ENCODE measurements at places on chromosomes 16 and 17.
A peak's percentile ranks its signal among the peaks of the same experiment; 100 is the strongest.

GRCh38 chr17:53449324-53449723 lies 373.4 kb upstream of the KIF2B start:
- no peak for DNase-seq
- no peaks in the 10 kb centered on the region for H3K27me3 ChIP-seq
- no peaks in the 10 kb centered on the region for H3K36me3 ChIP-seq
- H3K4me3 ChIP-seq: no peak overlapping the region

DNA sequence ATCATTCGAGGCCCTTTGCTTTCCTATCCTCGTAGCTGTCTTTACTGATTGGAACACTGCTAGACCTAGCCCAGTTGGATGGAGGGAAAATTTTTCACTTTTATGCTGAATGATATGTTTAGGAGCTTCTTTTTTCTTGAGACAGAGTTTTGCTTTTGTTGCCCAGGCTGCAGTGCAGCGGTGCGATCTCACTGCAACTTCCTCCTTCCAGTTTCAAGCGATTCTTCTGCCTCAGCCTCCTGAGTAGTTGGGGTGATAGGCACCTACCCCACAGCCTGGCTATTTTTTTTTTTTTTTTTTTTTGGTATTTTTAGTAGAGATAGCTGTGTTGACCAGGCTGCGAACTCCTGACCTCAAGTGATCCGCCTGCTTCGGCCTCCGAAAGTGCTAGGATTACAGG lies 17.3 kb upstream of the PSMC5 start:
- no peaks in the 10 kb centered on the region for H3K27me3 ChIP-seq
- H3K4me1 ChIP-seq: no peaks in the 10 kb centered on the region
- no peak overlapping the region for H3K27ac ChIP-seq

- H3K27ac ChIP-seq: no peak overlapping the region
- H3K36me3 ChIP-seq: peaks cover 53% of the 10 kb centered on the region
- H3K27me3 ChIP-seq: no peaks in the 10 kb centered on the region
- H3K4me1 ChIP-seq: peaks cover 7% of the 10 kb centered on the region
- DNase-seq: no peak
These were observed 113.5 kb upstream of the PLCG2 start for GRCh38 chr16:81665588-81665987.

GRCh38 chr16:88066680-88067529 lies 115.7 kb downstream of the BANP start:
- H3K36me3 ChIP-seq: peaks cover 24% of the 10 kb centered on the region
- peaks cover 22% of the 10 kb centered on the region for H3K4me1 ChIP-seq

DNA sequence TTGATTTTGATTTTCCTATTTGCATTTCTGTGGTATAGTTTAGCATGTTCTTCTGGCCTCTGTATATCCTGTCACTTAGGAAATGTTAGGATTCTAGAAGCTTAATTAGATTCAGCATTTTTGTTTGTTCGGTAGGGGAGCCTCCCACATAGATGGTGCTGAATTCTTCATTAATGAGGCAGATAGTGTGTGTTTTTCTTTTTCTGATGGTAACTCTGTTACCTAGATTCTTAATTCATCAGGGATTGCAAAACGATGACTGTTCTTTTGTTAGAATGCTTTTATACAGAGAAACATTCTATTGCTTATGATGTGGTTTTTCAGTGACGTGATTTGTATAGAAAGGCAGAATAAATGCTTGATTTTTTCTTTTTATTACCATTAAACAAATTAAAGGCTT lies 19.0 kb downstream of the BANP start:
- H3K27ac ChIP-seq: no peak overlapping the region
- no peak overlapping the region for H3K4me3 ChIP-seq
- H3K27me3 ChIP-seq: no peaks in the 10 kb centered on the region
- peaks cover 8% of the 10 kb centered on the region for H3K36me3 ChIP-seq
- peaks cover 11% of the 10 kb centered on the region for H3K4me1 ChIP-seq
- DNase-seq: no peak

DNA sequence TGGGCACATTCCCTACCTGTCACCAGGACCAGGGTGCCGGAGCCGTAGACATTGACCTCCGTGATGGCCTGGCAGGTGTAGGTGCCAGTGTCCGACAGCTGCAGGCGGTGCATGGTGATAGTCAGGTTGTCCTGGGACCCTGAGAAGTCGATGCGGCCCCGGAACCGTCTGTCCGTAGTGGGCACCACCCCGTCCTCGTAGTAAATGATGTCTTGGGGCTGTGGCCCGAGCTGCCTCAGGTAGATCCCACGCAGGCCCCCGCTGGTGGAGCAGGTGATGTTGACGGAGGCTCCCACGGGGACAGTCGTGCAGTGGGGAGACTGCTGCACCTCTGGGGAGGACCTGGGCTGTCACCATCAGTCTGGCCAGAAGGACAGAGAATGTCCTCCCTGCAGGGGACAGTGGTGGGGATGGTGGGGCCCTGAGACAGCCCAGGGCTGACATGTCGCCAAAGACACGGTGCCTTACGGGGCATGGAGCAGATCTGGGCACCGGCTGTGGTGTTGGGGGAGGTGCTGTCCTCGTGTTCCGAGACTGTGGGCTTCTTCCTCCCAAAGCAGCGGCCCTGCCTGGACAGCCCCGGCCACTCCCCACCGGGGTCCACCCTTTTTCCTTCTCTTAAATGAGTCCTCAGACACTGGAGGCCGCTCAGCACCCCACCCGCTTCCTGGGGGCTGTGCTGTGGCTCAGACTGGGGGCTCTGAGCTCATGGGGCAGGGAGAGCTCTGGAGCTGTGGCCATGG lies 586 bp downstream of the CD7 start:
- peak; percentile 59 for DNase-seq
- H3K27ac ChIP-seq: peak overlapping the region; percentile 78
- H3K4me3 ChIP-seq: peak overlapping the region; percentile 77
- peaks cover 17% of the 10 kb centered on the region for H3K36me3 ChIP-seq
- H3K4me1 ChIP-seq: peaks cover 64% of the 10 kb centered on the region

- no peaks in the 10 kb centered on the region for H3K27me3 ChIP-seq
- no peaks in the 10 kb centered on the region for H3K36me3 ChIP-seq
- no peak overlapping the region for H3K4me3 ChIP-seq
- no peak overlapping the region for H3K27ac ChIP-seq
- H3K4me1 ChIP-seq: no peaks in the 10 kb centered on the region
These were observed 344.6 kb downstream of the SOX9 start for GRCh38 chr17:72465191-72466024.

DNA sequence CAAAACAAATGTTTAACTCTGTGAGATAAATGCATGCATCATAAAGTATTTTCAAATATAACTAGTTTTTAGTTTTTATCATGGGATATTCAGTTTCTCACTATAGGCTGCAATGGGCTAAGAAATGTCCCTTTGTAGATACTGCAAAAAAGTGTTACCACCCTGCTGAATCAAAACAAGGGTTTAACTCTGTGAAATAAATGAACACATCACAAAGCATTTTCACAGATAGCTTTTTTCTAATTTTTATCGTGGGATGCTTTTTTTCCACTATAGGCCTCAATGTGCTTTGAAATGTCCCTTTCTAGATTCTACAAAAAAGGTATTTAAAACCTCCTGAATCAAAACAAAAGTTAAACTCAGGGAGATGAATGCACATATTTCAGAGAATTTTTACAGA lies 541.1 kb downstream of the KCNJ18 start:
- no peaks in the 10 kb centered on the region for H3K27me3 ChIP-seq
- H3K4me1 ChIP-seq: no peaks in the 10 kb centered on the region
- H3K4me3 ChIP-seq: no peak overlapping the region
- no peak overlapping the region for H3K27ac ChIP-seq
- no peak for DNase-seq

GRCh38 chr17:47875011-47875985 lies 20.7 kb upstream of the SP2 start:
- H3K36me3 ChIP-seq: no peaks in the 10 kb centered on the region
- DNase-seq: no peak
- no peak overlapping the region for H3K27ac ChIP-seq
- H3K4me3 ChIP-seq: no peak overlapping the region
- peaks cover 9% of the 10 kb centered on the region for H3K27me3 ChIP-seq
- peaks cover 3% of the 10 kb centered on the region for H3K4me1 ChIP-seq

- H3K4me1 ChIP-seq: no peaks in the 10 kb centered on the region
- no peaks in the 10 kb centered on the region for H3K36me3 ChIP-seq
- no peak for DNase-seq
- H3K4me3 ChIP-seq: no peak overlapping the region
These were observed 164.7 kb downstream of the ZNF18 start for GRCh38 chr17:11832401-11833137.

- peaks cover 36% of the 10 kb centered on the region for H3K36me3 ChIP-seq
- no peaks in the 10 kb centered on the region for H3K27me3 ChIP-seq
- H3K4me1 ChIP-seq: no peaks in the 10 kb centered on the region
These were observed 13.4 kb downstream of the EMC8 start for GRCh38 chr16:85785927-85786326.

- no peak overlapping the region for H3K4me3 ChIP-seq
- H3K27me3 ChIP-seq: no peaks in the 10 kb centered on the region
- DNase-seq: no peak
- H3K27ac ChIP-seq: no peak overlapping the region
- H3K36me3 ChIP-seq: peaks cover 19% of the 10 kb centered on the region
- H3K4me1 ChIP-seq: no peaks in the 10 kb centered on the region
These were observed 127.0 kb upstream of the HAS3 start for GRCh38 chr16:68978303-68978954.

DNA sequence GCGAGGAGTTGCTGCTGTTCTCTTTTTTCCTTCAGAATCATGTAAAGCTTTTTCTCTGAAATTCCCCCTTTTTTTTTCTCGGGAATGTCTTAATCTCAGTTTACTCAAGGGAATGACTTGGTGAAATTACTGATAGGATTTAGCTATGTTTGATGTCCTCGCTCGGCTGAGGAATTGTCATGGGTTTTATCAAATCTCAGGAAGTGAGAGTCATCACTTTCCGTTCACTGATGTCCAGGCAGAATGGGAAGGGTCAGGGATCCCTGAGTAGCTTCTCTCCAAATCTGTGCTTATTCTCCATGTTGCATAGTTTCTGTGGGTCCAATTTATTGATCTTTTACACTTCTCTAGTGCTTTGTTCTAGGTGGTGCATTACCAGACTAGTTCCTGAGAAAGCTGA lies 6.3 kb downstream of the IGSF6 start:
- H3K27me3 ChIP-seq: no peaks in the 10 kb centered on the region
- no peak for DNase-seq
- peaks cover 40% of the 10 kb centered on the region for H3K4me1 ChIP-seq
- H3K27ac ChIP-seq: peak overlapping the region; percentile 84
- H3K36me3 ChIP-seq: no peaks in the 10 kb centered on the region
- no peak overlapping the region for H3K4me3 ChIP-seq

GRCh38 chr16:1042866-1043265 lies 29.7 kb upstream of the SSTR5 start:
- H3K36me3 ChIP-seq: no peaks in the 10 kb centered on the region
- H3K27ac ChIP-seq: no peak overlapping the region
- H3K27me3 ChIP-seq: no peaks in the 10 kb centered on the region
- H3K4me1 ChIP-seq: no peaks in the 10 kb centered on the region
- no peak for DNase-seq

DNA sequence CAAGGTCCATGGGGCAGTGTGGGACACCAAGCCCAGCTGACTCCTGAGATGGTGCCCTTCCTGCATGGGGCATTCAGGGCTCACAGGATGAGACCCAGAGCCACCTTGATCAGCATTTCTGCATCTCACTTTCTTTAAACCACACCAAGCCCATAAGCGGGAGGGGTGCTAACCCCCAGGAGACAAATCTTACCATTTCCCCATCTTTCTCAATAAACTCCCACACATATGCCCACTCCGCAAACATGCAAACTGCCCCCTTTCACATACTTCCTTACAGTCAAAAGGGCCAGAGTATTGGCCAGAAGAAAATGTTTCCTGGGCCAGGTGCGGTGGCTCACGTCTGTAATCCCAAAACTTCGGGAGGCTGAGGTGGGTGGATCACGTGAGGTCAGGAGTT lies 3.7 kb upstream of the SLC39A11 start:
- H3K4me1 ChIP-seq: peaks cover 38% of the 10 kb centered on the region

DNA sequence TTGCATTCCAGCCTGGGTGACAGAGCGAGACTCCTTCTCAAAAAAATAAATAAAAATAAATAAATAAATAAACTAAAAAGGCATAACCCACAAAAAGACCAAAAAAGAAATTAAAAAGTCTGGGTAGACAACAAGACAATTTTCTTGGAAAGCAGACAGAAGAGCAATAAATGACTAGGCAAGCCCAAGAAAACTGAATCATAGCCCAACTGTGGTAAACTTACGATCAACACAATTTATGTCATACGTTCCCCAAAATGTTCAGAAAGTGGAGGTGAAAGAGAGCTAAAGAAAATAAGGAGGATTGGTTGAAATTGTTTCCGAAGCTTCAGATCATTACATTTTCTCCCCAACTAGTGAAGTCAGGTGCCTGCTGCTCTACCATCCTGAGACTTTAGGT lies 31.3 kb upstream of the C17orf78 start:
- no peak overlapping the region for H3K4me3 ChIP-seq
- no peaks in the 10 kb centered on the region for H3K36me3 ChIP-seq
- no peaks in the 10 kb centered on the region for H3K4me1 ChIP-seq
- H3K27ac ChIP-seq: no peak overlapping the region
- DNase-seq: no peak

DNA sequence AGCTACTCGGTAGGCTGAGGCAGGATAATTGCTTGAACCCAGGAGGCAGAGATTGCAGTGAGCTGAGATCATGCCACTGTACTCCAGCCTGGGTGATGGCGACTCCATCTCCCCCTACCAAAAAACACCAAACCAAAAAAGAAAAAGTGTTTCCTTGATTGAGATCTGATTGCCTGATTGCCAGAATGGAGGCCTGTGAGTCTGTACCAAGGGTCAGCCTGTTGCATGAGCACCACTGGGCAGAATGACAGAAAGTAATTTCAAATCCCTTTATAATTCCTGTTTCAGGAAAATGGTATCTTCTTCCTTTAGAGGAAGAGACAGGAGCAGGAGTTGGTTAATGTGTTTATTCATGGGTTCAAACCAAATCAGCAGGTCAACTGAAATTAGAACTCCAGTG lies 8.5 kb downstream of the UBN1 start:
- no peaks in the 10 kb centered on the region for H3K4me1 ChIP-seq
- no peak for DNase-seq
- no peaks in the 10 kb centered on the region for H3K27me3 ChIP-seq
- peaks cover 60% of the 10 kb centered on the region for H3K36me3 ChIP-seq
- H3K27ac ChIP-seq: no peak overlapping the region

GRCh38 chr16:20510323-20510722 lies 59.0 kb downstream of the ACSM2A start:
- no peak overlapping the region for H3K27ac ChIP-seq
- no peaks in the 10 kb centered on the region for H3K27me3 ChIP-seq
- H3K4me1 ChIP-seq: no peaks in the 10 kb centered on the region
- H3K36me3 ChIP-seq: no peaks in the 10 kb centered on the region
- H3K4me3 ChIP-seq: no peak overlapping the region

GRCh38 chr17:63247706-63248105 lies 198.4 kb downstream of the CYB561 start:
- H3K27me3 ChIP-seq: no peaks in the 10 kb centered on the region
- H3K4me1 ChIP-seq: no peaks in the 10 kb centered on the region
- H3K27ac ChIP-seq: no peak overlapping the region
- no peak for DNase-seq
- H3K36me3 ChIP-seq: no peaks in the 10 kb centered on the region

DNA sequence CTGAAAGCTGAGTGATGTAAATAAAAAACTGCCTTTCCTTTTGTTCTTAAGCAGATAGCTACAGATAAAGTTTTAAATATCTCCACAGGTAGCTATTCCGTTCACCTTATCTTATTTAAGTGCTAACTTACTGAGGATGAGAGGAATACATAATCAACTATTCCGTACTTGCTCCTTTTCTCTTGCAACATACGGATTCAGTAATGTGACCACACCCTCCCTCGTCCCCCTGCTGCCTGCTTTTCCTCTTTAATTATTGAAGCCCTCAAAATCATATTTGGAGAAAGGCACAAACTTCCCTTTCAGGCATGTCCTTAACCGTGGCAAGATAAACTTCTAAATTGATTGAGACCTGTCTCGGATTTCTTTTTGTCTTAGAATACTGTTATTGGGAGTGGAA lies 101.4 kb downstream of the MAP2K4 start:
- DNase-seq: no peak
- no peaks in the 10 kb centered on the region for H3K27me3 ChIP-seq
- no peak overlapping the region for H3K4me3 ChIP-seq
- H3K27ac ChIP-seq: no peak overlapping the region
- peaks cover 35% of the 10 kb centered on the region for H3K36me3 ChIP-seq
- H3K4me1 ChIP-seq: no peaks in the 10 kb centered on the region
